ENCODE measurements at places on chromosomes 6 and 20. TPM values are rescaled to one million over a fixed set of nuclear protein-coding genes. Genes with fewer than 3 reads are reported as not detected.

WFDC2 gene
- total RNA-seq = not detected

BCAS1 gene
- total RNA-seq = under 0.01 TPM

NNAT gene
- total RNA-seq = 2.8 TPM

BHLHE23 gene
- total RNA-seq = not detected

SEMG1 gene
- total RNA-seq = not detected

KLC4 gene
- 10.9 TPM for total RNA-seq

ZSCAN31 gene
- 4.2 TPM for total RNA-seq

LAMA4 gene
- total RNA-seq = 29.7 TPM

LIN28B gene
- not detected for total RNA-seq

GJE1 gene
- total RNA-seq = not detected

PNPLA1 gene
- not detected for total RNA-seq

CST7 gene
- not detected for total RNA-seq

IL17A gene
- total RNA-seq = not detected

PRND gene
- total RNA-seq = not detected

RUNX2 gene
- 3.1 TPM for total RNA-seq

GDAP1L1 gene
- total RNA-seq = not detected

PAX1 gene
- not detected for total RNA-seq

MICA gene
- 52.2 TPM for total RNA-seq

RGS17 gene
- 1.7 TPM for total RNA-seq

LBP gene
- total RNA-seq = not detected

ASIP gene
- total RNA-seq = not detected

STX11 gene
- total RNA-seq = 0.54 TPM

WFDC10B gene
- not detected for total RNA-seq

CALHM5 gene
- 10.6 TPM for total RNA-seq

CDSN gene
- not detected for total RNA-seq

SLC39A7 gene
- total RNA-seq = 135 TPM

SLC22A7 gene
- not detected for total RNA-seq

OPRM1 gene
- total RNA-seq = not detected

TBC1D32 gene
- 7.2 TPM for total RNA-seq

C2 gene
- 0.18 TPM for total RNA-seq

GGTLC1 gene
- not detected for total RNA-seq

C6orf52 gene
- not detected for total RNA-seq

MTCH1 gene
- total RNA-seq = 263 TPM

LY6G6C gene
- total RNA-seq = not detected

NR2E1 gene
- not detected for total RNA-seq

BANF2 gene
- total RNA-seq = not detected

HLA-DMB gene
- 0.28 TPM for total RNA-seq

SLPI gene
- total RNA-seq = not detected

MDN1 gene
- 26.7 TPM for total RNA-seq

GSTA3 gene
- total RNA-seq = not detected

Data from IMR-90 (cell line).